ENCODE measurements at places on chromosomes 3 and 15.

GRCh38 chr3:72641072-72641471 is 207.2 kb downstream of the SHQ1 start:
- DNase-seq, result no peak

- no peak for DNase-seq
These were observed 295.4 kb upstream of the RORA start for GRCh38 chr15:61524545-61524944.

GRCh38 chr15:83653639-83654378 is at the start of gene ADAMTSL3:
Gene ADAMTSL3 (plus strand): TSS chr15:83654123. CDS start chr15:83655762, 1,639 bp downstream.
- DNase-seq, result peak; percentile 66

- DNase-seq, result no peak
These were observed 362.2 kb upstream of the SLCO3A1 start for GRCh38 chr15:91491101-91491950.

GRCh38 chr15:62666046-62666445 is 376.5 kb upstream of the TPM1 start:
- no peak for DNase-seq

GRCh38 chr3:151305775-151306151 is 10.9 kb downstream of the GPR87 start:
- no peak for DNase-seq

DNA sequence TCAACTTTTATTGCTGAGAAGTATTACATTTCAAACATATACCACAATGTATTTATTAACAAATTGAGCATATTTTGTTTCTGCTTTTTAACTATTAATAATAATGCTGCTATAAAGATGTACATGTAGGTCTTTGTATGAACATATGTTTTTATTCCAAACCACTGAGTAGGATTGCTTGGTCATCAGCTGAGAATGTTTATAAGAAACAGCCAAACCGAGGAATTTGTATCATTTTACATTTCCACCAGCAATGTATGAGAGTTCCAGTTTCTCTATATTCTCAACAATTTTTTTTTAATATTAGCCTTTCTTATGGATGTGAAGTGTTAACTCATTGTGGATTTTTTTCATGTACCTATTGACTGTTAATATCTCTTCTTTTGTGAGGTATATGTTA is 119.5 kb upstream of the MDFIC2 start:
- DNase-seq, result no peak

DNA sequence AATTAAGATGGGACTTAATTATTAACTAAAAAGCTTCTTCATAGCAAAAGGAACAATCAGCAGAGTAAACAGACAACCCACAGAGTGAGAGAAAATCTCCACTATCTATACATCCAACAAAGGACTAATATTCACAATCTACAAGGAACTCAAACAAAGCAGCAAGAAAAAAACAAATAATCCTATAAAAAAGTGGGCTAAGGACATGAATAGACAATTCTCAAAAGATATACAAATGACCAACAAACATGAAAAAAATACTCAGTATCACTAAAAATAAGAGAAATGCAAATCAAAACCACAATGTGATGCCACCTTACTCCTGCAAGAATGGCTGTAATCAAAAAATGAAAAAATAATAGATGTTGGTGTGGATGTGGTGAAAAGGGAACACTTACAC is 103.3 kb downstream of the TBL1XR1 start:
- DNase-seq, result no peak

DNA sequence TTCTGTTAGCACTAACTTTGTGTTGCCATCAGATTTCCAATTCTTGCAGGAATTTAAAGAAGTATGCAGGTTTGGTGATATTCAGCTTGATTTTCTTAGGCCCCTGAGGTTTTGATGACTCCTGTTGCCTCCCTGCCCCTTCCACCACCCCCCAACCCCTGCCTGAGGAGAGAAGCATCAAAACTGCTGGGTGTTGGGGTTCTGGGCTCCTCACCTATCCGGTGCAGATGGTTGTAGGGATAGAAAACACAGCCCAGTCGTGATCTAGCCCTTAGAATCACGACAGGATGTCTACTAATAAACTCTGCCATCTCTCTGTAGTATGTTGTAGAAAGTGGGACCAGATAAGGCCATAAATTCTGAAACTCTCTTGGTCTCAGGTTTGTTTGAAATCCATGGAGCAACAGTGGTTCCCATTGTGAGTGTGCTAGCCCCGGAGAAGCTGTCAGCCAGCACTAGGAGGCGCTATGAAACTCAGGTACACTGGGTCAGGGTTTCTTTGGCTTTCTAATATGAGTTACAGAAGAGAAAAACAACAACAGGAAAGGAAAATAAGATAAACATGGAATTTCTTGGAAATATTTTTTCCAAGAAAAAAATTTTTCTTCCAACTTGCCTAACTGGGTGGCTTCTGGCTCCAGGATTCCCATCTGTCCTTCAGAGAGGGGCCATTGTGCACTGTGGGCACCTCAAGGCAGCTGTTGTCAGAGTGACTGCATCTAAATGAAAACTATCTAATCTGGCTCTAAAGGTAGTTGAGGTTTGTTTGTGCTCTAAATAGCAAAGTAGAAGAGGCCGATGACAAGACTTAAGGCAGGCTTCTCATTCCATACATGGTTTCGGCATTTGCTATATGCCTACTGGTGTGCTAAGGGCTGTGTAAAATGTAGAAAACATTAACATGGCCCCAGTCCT is 8.7 kb downstream of the SRP14 start:
- DNase-seq, result no peak

DNA sequence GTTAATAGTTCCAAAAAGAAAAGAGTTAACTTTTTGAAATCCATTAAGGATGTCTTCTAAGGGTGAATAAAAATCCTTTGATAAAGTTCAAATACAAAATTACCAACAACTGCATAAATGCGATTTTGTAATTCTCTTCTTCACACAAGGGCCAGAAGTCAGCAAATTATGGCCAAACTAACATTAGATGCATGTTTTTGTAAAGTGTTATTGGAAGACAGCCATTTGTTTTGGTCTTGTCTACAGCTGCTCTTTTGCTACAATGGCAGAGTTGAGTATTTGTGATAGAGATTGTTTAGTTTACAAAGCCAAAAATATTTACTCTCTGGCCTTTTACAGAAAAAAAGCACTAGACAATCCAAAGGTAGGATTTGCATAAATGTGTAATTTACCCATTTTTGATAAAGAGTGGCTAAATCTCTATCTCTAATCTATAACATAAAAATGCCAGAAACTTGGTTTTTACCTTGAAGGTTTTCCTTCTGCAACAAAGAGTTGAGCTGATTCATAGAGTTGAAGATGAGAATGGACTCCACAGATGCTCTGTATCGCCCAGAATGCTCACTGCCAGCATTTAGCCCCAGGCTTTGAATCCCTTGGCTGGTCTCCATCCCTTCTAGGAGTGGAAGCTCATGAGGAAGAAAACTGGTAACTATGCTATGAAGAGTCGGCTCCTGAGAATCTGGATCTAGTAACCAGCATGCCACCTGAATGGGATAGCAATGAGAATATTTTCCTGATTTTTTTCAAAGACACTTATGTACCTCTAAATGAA is 64.5 kb downstream of the POLQ start:
- no peak for DNase-seq

DNA sequence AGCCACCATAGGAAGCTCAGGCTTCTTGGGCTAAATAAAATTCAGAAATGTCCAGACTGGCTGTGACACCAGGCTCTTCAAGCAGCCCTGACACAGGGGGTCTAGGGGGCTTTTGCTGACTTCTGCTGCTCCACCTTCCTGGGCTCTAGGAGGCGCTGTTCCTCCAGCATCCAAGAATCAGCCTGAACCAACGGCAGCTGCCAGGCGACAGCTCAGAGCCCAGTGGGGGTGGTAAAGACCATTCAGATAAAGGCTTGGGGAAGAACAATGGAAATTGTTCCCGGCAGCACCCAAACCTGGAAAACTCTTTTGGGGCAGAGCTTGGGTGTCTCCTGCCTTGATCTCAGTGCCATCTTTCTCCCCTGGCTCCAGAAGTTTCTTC is 21.6 kb upstream of the PSTPIP1 start:
- peak; percentile 63 for DNase-seq

GRCh38 chr15:29071232-29071881 is 185.6 kb downstream of the APBA2 start:
- DNase-seq, result no peak

GRCh38 chr15:85036716-85037115 is 55.1 kb downstream of the PDE8A start:
- DNase-seq, result no peak

DNA sequence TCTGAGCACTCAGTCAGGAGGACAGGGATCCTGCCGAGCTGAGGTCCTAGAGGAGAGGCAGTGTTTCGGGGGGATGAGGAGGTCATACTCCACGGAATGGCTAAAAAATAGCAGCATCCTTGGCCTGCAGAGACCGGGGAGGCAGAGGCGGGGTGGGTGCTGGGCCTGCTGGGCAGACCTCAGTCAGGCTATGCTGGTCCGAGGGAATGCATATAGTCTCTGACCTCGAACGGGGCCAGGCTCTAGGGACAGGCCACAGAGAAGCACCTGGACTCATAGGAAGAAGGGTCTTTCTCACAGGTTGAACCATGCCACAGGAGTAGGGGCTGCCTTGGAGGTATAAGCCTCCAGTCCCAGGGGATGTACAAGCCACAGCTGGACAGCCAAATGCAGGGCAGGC is 14.0 kb upstream of the SKIC8 start:
- DNase-seq, result no peak
